ENCODE measurements at places on chromosomes 11 and 22.

GRCh38 chr11:65130631-65131416 lies 3.5 kb downstream of the SYVN1 start:
- DNase-seq: no peak

- no peak for DNase-seq
Observed at GRCh38 chr22:35467681-35468434, 67.9 kb downstream of the MCM5 start.

GRCh38 chr22:22907551-22908494 lies 20.2 kb downstream of the IGLL5 start:
- DNase-seq: no peak

GRCh38 chr22:39317775-39318506 lies 1.5 kb downstream of the RPL3 start:
- DNase-seq: no peak

- no peak for DNase-seq
Observed at GRCh38 chr11:113204280-113204679, 110.1 kb upstream of the TTC12 start.

DNA sequence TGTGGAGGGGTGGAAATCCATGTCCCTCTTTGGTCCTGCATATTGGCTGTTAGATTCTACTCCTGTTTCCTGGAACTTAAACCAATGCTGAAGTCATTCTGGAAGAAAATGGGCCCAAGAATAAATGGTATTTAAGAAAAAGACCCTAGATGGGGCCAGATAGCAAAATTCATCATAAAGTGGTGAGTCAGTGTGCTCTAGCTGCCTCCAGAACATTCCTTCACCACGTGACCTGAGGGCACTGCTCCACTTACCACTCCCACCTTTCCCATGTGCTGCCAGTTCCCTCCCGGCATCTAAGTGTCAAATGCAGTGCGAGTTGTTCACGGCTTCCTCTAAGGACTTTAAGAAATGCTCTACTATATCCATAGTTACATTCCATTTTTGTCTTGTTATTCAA lies 30.9 kb upstream of the NAP1L4 start:
- no peak for DNase-seq

GRCh38 chr22:48186146-48186790 lies 1423.8 kb downstream of the TBC1D22A start:
- DNase-seq: no peak

DNA sequence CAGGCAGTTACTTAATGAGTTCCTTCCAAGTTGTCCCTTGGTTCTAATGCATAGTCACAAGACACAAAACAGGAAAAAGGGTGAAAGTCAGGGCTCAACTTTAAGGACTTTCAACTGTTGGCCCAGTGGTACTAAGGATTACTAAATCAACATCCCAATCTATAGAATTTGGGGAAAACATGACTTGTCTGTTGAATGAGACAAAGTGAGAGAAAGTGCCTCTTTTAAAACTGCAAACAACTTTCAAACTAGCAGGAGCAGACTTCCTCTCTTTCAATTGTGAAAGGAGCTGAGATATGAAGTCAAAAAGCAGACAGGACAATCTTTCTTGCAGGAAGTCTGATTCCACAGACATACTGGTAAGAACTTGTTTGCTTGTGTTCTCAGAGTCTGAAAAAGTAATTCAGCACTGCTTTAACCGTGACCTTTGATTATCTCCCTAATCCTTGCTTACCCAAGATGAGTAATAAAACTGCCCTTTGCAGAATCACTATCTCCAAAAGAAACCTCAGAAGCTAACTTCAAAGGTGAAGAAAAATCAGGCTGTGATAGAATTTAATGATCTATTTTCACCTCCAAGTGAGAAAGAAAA lies 960.7 kb upstream of the RAG2 start:
- no peak for DNase-seq

DNA sequence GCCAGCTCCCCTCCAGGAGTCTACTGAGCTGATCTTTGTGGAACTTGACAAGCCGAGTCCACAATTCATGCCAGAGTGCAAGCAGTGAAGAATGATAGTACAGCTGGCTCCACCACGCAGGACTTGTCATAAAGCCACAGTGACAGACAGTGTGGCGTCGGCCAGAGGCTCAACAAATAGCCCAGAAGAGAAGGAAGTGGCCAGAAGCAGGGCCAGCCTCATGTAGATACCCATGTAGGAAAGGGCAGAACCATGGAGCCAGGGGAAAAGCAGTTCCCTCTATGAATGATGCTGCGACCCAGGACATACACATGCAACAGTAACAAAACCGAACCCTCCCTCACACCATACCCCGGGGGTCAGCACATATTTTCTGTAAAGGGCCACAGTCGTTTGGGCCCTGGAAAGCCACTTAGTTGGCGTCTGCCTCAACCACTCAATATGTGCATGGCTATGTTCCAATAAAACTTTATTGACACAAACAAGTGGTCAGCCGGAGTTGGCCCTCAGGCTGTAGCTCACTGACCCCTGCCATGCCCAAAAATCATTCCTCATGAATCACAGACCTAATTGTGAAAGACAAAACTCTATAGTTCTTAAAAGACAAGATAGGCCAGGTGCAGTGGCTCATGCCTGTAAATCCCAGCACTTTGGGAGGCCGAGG lies 161.4 kb downstream of the BRD1 start:
- no peak for DNase-seq

- DNase-seq: no peak
Observed at GRCh38 chr11:8015753-8016239, 28.7 kb downstream of the EIF3F start.

GRCh38 chr11:47979378-47980087 lies 826 bp upstream of the PTPRJ start:
- DNase-seq: peak; percentile 90

- no peak for DNase-seq
Observed at GRCh38 chr11:21912285-21912684, 280.6 kb upstream of the ANO5 start.

- DNase-seq: no peak
Observed at GRCh38 chr11:63764679-63765647, 3.6 kb downstream of the ZFTA start.

DNA sequence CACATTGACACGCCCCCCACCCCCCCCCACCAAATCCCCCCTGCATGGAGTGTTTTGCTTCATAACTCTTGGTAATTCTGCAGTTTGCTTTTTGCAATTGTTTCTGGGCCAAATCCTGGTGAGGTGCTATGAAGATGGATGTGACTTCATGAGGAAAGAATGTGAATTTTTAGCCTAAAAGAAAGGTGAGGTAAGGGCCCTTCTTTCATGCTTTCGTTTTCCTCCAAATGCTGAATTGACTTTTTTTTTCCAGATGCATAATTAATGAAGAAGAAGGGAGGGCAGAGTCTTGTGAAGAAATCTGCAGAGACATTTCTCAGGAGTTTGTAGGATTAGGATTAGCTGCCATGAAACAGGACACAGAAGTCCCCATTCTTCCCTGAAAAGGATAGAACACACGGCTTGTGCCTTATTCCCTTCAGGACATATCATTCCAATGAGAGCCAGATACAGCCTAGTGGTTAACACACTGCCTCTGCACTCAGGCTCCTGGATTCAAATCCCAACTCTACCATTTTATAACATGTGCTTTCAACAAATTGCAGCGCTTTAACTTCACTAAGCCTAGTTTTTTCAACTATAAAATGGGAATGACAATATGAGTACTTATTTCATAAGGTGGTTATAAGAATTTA lies 19.6 kb upstream of the TBCEL start:
- no peak for DNase-seq

DNA sequence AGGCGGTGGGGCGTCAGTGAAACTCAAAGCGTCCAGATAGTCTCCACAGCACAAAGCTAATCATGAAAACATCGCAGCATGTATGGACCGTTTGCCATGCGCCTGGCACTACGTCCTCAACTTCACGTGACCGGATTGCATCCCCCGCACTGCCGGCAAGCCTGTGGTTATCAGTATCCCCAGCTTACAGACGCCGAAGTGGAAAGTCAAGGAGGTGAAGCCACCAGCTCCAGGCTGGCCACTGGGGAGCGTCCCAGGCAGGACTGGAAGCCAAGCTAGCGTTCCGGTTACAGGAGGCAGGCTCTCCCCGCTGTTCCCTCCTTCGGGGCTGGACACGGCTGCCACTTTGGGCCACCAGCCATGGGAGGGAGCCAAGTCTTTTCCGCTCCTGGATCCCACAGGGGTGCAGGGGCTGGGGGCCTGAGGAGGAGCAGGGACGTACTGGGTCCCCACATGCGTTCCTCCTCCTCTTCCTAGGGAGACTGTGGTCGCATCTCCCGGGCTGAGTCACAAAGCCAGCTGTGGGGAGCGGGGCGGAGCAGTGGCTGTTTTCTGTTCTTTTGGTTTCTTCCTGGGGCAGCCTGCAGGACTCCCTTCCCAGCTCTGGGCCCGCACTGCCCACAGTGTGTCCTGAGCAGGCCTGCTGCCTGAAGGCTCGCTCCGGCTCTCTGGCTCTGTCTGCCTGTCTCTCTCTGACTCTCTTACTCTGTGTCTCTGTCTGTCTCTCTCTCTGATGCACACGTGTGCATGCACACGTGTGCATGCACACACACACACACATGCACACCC lies 4.3 kb upstream of the OSBPL5 start:
- peak; percentile 16 for DNase-seq

DNA sequence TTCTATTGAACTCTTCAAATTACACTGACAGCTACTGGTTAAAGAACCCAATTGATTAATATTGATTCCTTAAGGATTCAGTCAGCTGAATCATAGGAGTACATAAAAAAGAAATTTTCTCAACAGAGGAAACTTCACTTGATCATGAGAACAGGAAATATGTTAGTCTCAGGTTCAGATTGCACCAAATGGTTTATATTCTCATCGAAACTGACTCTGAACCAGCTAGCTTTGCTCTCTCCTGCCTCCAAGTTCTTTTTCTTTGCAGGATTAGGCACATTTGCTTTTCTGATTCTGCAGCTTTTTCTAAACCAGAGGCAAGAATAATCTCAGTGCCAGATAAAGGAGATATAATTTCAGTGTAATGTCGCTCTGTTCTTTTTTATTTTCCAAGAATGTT lies 33.2 kb upstream of the CTSC start:
- DNase-seq: no peak

DNA sequence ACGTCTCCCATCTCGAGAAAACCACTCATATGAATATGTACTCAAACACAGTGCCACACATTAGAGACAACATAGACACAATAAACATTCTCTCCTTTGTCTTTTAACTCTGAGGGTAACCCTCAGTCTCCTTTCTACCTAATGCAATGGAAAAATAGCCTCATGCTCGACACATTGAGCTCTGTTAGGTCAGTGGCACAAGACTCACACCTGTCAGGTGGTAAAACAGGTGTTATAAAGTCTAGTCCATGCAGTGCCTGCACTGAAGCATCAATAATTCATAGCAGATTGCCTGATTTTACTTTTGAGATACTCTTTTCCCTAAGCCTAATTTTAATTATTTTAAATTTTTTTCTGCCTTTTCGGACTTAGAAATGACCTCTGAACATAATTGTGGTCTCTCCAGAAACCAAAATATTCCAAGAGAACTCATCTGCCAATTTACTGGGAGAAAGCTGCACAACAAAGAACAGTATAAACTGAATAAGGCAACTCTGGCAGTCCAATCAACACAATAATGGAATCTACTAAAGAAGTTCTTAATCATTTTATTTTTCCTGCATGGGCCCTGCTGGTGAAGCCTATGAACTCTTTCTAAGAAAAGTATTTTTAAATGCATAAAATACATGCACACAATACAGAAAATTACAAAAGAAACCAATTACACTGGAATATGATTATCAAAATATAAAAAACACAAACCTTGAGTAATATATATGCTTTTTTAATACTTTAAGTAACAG lies 9.9 kb downstream of the RDX start:
- DNase-seq: peak; percentile 66

GRCh38 chr11:94662065-94662779 lies 95.1 kb downstream of the PIWIL4 start:
- no peak for DNase-seq

DNA sequence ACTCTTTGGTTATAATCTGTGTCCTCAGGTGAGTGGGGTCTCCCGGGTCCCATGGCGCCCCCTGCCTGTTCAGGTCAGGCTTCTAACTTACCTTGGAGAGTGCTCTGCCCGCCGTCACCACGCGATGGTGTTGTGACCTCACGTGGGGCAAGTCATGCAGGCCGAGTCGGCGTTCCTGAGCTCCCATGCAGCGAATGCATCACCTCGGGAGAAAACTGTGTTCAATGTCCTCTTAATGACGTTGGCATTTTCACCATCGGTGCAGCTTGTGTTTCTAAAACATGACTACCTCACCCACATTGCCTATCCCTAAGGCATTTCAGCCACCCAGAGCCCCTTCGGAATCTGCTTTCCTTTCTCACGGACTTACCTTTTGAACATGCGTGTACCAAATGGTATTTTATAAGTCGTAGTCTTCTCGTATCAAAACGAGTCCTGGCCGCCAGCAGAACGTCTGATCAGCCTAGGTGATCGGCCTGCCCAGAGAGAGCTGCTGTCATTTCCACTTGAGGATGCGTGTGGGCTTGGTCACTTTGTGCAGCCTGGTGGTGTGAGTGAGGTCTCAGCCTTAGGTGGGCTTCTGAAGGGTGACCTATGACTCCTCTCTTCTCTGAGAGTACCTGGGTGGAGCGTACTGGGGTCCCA lies 64.8 kb downstream of the TBC1D22A start:
- DNase-seq: no peak

- DNase-seq: no peak
Observed at GRCh38 chr11:103870821-103871309, 165.6 kb upstream of the DDI1 start.

- DNase-seq: no peak
Observed at GRCh38 chr11:102225689-102226568, 91.4 kb upstream of the BIRC3 start.

- DNase-seq: no peak
Observed at GRCh38 chr22:46049726-46050450, 72.9 kb upstream of the WNT7B start.

- no peak for DNase-seq
Observed at GRCh38 chr22:34847072-34847471, 218.9 kb upstream of the ISX start.

Data from DMS79 treated with DMSO at 0.1 percent for 48 hours (cell line).